Stimulated activated CD8-positive, alpha-beta memory T cell treated with anti-CD3 and anti-CD28 coated beads, Interleukin-15, amount 100 ng/mL, for 4 hours (primary cell): ENCODE measurements at places on chromosomes 1 and 21.

GRCh38 chr1:207578796-207579435 is 66.0 kb upstream of the CR1L start:
- DNase-seq = no peak

DNA sequence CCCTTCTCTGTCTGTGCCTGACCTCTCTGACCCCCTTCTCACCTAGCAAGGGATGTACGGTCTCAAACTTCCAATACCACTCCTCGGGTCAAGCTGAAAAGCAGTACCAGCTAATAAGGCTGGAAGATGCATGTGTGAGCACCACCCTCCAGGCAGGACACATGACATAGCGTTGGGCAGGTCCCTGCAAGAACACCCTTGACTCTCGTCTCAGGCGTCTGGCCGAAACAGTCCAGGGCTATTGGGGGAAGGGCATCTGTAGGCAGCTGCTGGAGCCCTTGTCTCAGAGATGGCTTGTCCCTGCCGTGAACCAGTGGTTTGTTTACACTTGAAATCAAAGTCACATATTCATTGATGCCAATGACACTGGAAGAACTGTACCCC is 56.5 kb downstream of the CD46 start:
- no peak for DNase-seq

DNA sequence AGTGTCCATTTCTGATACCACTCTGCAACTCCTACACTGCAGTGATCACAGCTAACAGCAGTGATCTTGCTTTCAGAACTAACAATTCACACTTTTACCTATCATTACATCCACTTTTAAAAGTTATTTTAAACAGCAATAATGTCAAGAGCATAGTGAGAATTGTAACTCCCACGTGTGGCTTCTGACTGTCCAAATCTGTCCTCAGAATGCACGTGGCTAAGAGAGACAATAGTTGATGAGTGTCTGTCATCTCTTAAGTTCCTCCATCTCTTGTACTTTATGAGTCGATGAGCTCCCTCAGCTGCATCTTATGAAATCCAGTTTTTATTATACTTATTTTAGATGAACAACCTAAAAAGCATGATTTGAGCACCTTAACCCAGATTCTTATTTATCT is 16.5 kb upstream of the CFHR5 start:
- no peak for DNase-seq

DNA sequence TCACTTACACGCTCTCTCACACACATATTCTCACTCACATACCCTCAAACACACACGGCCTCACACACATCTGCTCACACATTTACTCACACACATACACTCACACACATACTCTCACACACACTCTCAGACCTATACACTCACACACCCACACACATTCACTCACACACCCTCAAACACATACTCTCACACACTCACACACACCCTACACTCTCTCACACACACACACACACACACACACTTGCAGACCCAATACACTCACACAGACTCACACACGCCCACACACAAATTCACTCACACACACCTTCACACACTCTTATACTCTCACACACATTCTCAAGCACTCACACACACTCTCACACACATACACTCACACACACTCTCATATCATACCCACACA is 155.5 kb upstream of the BACE2 start:
- no peak for DNase-seq
